Activated T-cell treated with anti-CD3 and anti-CD28 coated beads, Interleukin-2, amount 50 U/mL, for 72 hours (primary cell): ENCODE measurements at places on chromosomes 5 and 9. TPM values are rescaled to one million over a fixed set of nuclear protein-coding genes. Genes with fewer than 3 reads are reported as not detected.

- DNase-seq = no peak
- H3K4me1 ChIP-seq = no peaks in the 10 kb centered on the region
- H3K4me3 ChIP-seq = no peak overlapping the region
- peaks cover 6% of the 10 kb centered on the region for H3K27me3 ChIP-seq
- no peaks in the 10 kb centered on the region for H3K36me3 ChIP-seq
Observed at GRCh38 chr5:170421826-170422225, 32.7 kb upstream of the KCNMB1 start.

DNA sequence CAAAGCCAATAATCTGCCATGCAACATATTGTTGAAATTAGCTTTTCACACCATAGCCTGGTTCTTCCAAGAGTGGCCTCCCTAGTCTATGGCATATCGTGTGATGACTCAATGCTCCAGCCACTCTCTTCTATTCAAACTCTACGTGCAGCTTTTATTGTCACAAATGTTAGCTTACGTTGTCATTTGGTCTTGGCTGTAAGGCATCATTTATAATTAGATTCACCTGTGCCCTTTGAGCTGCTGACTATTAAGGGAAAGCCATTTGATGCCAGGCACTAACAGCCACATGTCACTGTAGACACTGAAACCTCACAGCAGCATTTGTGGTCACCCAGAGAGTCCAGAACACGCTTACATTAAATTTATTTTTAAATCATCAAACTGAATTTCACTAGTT, 66.8 kb downstream of the APBA1 start:
- DNase-seq = no peak
- H3K4me3 ChIP-seq = no peak overlapping the region
- H3K27ac ChIP-seq = no peak overlapping the region
- no peaks in the 10 kb centered on the region for H3K4me1 ChIP-seq

DNA sequence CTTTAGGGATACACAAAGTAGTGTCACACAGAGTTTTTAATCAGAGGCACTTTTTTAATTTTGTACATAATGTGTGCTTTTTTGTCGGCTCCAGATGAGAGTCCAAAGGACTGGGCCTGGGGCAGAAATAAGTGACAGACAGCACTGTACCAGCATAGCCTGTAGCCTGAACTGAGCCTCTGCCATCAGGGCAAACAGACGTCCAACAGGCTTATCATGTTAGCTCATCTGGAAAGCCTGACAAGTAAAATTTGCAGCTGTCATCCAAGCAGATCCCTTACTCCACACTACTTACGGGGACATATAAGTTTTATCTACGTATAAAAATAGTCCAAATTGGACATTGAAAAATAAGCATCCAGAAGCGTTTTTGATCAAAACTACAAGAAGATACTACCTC, 233.1 kb upstream of the GAS1 start:
- no peak overlapping the region for H3K27ac ChIP-seq
- no peak for DNase-seq
- no peaks in the 10 kb centered on the region for H3K4me1 ChIP-seq
- peaks cover under 1% of the 10 kb centered on the region for H3K27me3 ChIP-seq

The LRRC70 gene
- total RNA-seq = 1.5 TPM

- no peak for DNase-seq
- H3K27me3 ChIP-seq = peaks cover 84% of the 10 kb centered on the region
- peak overlapping the region; percentile 44 for H3K4me3 ChIP-seq
- H3K36me3 ChIP-seq = no peaks in the 10 kb centered on the region
- no peaks in the 10 kb centered on the region for H3K4me1 ChIP-seq
Observed at GRCh38 chr9:91949392-91949945, 559 bp downstream of the ROR2 start.

- H3K4me1 ChIP-seq = no peaks in the 10 kb centered on the region
- H3K27me3 ChIP-seq = no peaks in the 10 kb centered on the region
- H3K27ac ChIP-seq = no peak overlapping the region
- DNase-seq = no peak
- no peak overlapping the region for H3K4me3 ChIP-seq
Observed at GRCh38 chr5:120518581-120518980, 54.5 kb downstream of the PRR16 start.

The GPRIN1 gene
- total RNA-seq = 1.4 TPM

The SLC9A3 gene
- 1.8 TPM for total RNA-seq

GRCh38 chr5:69527128-69527770, 32.7 kb upstream of the GTF2H2C start:
- no peak overlapping the region for H3K27ac ChIP-seq
- H3K4me3 ChIP-seq = no peak overlapping the region
- no peaks in the 10 kb centered on the region for H3K4me1 ChIP-seq
- no peak for DNase-seq
- H3K36me3 ChIP-seq = no peaks in the 10 kb centered on the region

GRCh38 chr5:134083517-134083916, 31.0 kb upstream of the TCF7 start:
- peak overlapping the region; percentile 4 for H3K27ac ChIP-seq
- H3K36me3 ChIP-seq = no peaks in the 10 kb centered on the region

DNA sequence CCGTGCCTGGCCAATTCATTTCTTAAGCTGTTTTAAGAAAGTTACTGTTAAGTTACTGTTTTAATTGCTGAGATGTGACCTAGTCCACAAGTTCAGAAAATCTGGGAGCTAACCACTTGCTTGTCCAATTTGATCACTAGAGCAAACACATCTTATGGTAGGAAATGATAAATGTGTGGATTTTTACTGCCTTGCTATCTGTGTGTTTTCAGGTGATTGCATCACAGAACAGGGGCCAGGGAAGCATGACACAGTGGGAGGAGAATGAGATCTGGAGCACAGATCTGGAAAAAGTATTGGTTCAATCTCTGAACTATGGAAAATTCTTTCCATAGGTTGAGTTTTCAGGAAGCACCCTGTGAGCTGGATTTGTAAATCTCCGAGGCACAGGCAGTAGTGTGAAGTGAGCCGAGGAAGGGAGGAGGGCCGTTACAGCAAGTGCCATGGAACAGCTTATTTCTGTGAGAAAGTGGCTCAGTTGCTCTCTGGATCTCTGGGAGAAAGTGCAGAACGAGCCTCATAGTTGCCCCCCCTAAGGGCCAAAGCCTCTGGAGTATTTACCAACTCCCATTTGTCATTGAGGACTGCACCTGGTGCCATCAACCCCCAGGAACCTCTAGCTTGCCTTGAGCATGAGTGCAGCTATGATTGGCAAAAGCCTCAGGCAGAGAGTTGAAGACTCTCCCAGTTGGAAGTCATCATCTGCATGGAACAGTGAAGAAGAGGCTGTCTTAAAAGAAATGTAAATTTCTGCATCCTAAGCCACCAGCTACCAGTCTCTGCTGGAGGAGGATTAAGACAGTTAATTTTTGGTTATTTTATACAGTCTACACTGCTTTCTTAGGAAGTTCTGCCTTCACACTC, 161.8 kb upstream of the CLINT1 start:
- no peaks in the 10 kb centered on the region for H3K4me1 ChIP-seq
- no peak overlapping the region for H3K4me3 ChIP-seq
- H3K27me3 ChIP-seq = peaks cover 16% of the 10 kb centered on the region
- no peaks in the 10 kb centered on the region for H3K36me3 ChIP-seq
- H3K27ac ChIP-seq = no peak overlapping the region

- peaks cover 19% of the 10 kb centered on the region for H3K4me1 ChIP-seq
- DNase-seq = no peak
- H3K4me3 ChIP-seq = no peak overlapping the region
- no peak overlapping the region for H3K27ac ChIP-seq
Observed at GRCh38 chr5:91175708-91176107, 207.4 kb downstream of the ARRDC3 start.

- H3K4me3 ChIP-seq = no peak overlapping the region
- no peaks in the 10 kb centered on the region for H3K27me3 ChIP-seq
- no peaks in the 10 kb centered on the region for H3K4me1 ChIP-seq
- no peak for DNase-seq
Observed at GRCh38 chr5:15191012-15191411, 309.0 kb upstream of the FBXL7 start.

GRCh38 chr5:80275347-80275746, 19.5 kb upstream of the SERINC5 start:
- peak; percentile 21 for DNase-seq
- no peaks in the 10 kb centered on the region for H3K27me3 ChIP-seq
- no peak overlapping the region for H3K27ac ChIP-seq
- H3K36me3 ChIP-seq = no peaks in the 10 kb centered on the region

DNA sequence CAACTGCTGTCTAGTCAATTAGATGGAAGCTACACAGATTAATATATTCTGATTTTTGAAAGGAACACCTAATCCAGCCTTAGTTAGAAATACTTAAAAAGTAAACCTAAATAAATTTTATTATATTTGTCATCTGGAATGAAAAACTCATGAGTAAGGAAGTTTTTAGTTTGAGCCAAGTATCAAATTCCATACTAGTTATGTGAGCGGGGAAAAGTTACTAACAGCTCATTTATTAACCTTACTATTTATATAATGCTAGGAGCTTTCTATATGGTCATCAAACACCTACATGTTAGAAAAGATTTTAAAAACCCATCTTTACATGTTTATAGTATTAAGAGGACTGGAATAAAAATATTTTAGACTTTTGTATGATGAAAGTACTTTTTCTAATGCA, 41.6 kb upstream of the POU5F2 start:
- H3K4me1 ChIP-seq = no peaks in the 10 kb centered on the region
- no peaks in the 10 kb centered on the region for H3K27me3 ChIP-seq
- H3K27ac ChIP-seq = no peak overlapping the region
- no peak overlapping the region for H3K4me3 ChIP-seq
- H3K36me3 ChIP-seq = peaks cover 1% of the 10 kb centered on the region

The SSBP2 gene
- total RNA-seq = 13.5 TPM

The TAF11L10 gene
- total RNA-seq = not detected

DNA sequence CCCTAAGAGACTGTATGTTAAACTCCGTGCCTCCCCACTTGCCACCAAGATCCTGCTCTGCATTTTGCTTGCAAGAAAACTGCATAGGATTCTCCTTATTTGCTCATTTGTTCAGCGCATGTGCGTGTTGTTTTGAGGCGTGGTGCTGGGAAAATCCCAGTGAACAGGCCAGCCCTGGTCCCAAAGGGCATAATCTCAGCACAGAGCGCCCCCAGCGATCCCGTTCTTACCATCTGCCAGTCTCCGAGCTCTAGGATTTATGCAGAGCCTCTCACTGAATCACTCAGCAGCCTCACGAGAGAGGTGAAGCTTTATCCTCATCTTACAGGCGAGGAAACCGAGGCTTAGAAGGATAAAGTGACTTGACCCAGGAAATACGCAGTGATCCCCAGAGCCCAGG, 11.5 kb downstream of the PRRX2 start:
- DNase-seq = no peak
- no peaks in the 10 kb centered on the region for H3K4me1 ChIP-seq

DNA sequence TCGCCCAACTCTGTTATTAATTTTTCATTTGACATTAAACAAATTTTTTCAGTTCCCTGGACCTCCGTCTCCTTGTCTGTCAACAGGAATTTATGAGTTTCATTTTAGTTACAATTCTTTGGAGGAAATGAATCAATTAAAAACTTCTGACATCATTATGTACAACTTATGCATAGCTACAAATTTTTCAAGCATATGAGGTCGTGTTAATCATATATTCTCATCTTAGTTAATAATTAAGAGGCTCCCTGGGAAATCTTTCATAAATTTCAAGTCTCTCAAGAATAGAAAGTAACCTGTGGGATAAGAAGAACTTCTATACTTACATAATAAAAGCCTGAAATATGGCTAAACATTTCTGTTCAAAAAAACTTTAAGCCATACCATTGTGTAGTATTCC, 3.4 kb downstream of the UGT3A1 start:
- H3K27me3 ChIP-seq = peaks cover 36% of the 10 kb centered on the region
- no peaks in the 10 kb centered on the region for H3K4me1 ChIP-seq
- H3K4me3 ChIP-seq = no peak overlapping the region
- no peak for DNase-seq
- H3K27ac ChIP-seq = no peak overlapping the region

The EGFLAM gene
- not detected for total RNA-seq

GRCh38 chr5:45109636-45110035, 300.9 kb downstream of the MRPS30 start:
- no peaks in the 10 kb centered on the region for H3K27me3 ChIP-seq
- no peaks in the 10 kb centered on the region for H3K4me1 ChIP-seq
- no peak overlapping the region for H3K4me3 ChIP-seq

The CCNO gene
- 0.19 TPM for total RNA-seq

The ABLIM3 gene
- 0.14 TPM for total RNA-seq

DNA sequence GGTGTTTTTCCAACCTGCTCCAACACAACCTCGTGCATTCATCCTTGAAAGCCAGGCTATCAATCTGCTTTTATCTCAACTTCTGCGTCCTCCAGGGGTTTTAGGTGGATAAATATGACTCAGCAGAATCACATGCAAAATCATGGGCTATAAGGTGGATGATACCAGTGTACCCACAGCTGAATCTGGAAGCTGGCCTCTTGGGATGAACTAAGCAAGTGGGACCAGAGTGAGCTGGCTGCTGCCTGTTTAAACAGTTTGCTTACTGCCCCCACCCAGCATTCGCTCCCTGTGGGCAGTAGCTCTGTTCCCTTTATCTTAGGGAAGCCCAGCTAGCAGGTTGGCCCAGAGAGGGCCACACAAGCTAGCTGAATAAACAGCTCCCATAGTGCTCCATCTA, 194.0 kb downstream of the CRB2 start:
- no peaks in the 10 kb centered on the region for H3K27me3 ChIP-seq
- H3K4me1 ChIP-seq = peaks cover 26% of the 10 kb centered on the region
- no peaks in the 10 kb centered on the region for H3K36me3 ChIP-seq
- H3K4me3 ChIP-seq = no peak overlapping the region
- H3K27ac ChIP-seq = no peak overlapping the region

The HMMR gene
- total RNA-seq = 87.2 TPM

- no peak overlapping the region for H3K4me3 ChIP-seq
- H3K36me3 ChIP-seq = no peaks in the 10 kb centered on the region
- no peaks in the 10 kb centered on the region for H3K27me3 ChIP-seq
- no peak overlapping the region for H3K27ac ChIP-seq
Observed at GRCh38 chr9:78932849-78933627, 636.1 kb downstream of the PSAT1 start.

The DRD1 gene
- not detected for total RNA-seq
